ENCODE measurements at places on chromosomes 5 and 9.

DNA sequence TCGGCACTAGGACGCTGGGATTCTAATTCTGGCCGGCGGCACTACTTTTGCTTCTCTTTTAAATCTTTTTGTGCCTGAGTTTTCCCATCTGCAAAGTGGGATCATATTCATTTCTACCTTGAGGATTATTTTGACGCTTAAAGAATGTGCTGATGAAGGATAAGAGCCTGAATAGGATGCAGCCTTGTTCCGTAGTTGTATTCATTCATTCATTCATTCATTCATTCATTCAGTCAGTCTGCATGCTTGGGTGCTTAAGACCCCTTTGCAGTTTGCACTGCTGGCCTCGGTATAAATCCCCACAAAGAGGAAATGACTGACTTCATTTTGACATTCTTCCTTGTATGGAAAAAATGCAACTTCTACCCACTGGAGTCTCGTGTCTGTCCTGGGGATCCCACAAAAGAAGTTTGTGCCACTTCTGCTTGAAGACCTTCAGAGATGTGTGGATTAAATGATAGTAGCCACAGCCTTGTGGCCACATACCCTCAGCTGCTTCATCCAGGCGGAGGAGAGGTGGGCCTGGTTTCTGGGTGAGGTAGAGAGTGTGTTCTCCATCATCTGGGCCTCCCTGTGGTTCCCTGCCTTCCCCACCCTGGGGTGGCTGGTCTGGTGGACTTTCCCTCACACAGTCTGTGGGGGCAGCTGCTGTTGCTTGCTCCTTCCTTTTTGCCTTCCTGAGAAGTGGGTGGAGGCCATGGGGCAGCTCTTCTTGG is 62.6 kb downstream of the PPARGC1B start:
- DNase-seq = no peak

- DNase-seq = no peak
Observed at GRCh38 chr5:2917093-2917492, 165.6 kb upstream of the IRX2 start.

DNA sequence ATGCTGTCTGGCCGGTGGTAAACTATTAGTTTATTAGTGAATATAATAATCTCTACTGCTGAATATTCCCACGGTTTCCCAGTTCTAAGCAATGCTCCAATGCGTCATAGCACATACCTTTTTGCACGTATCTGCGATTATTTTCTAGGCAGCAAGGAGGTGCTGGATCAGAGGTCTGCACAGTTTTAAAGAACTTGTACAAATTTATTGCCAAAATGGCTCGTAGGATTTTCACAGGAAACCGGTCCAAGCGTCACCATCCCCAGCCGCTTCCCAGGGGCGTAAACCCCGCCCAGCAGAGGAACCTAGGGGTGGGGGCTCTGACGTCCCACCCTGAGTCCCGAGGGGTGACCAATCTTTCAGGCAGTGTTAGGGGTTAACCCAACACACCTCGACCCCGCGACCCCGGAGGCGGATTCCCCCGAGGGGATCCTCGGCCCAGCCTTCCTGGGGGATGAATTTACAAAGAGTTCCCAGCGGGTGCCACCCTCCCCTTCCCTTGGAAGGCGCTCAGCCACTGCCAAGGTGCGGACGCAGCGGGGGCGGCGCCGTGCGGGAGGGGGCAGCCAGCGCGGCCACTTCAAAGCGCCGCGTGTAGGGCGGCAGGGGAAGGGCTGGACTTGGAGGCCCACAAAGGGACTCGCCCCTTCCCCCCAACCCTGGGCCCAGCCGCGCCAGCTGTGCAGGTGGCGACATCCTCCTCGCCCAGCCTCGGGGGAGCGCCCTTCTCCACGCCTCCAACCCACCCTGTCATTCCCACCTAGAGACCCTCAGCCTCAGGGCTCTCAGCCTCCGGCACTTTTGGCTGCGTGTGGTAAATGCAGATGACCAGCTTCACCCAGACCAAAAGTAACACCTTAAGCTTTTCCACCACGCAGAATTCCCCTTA is 43.5 kb upstream of the TCF7 start:
- peak; percentile 73 for DNase-seq

- DNase-seq = peak; percentile 76
Observed at GRCh38 chr5:33840927-33841547, 50.8 kb downstream of the ADAMTS12 start.

DNA sequence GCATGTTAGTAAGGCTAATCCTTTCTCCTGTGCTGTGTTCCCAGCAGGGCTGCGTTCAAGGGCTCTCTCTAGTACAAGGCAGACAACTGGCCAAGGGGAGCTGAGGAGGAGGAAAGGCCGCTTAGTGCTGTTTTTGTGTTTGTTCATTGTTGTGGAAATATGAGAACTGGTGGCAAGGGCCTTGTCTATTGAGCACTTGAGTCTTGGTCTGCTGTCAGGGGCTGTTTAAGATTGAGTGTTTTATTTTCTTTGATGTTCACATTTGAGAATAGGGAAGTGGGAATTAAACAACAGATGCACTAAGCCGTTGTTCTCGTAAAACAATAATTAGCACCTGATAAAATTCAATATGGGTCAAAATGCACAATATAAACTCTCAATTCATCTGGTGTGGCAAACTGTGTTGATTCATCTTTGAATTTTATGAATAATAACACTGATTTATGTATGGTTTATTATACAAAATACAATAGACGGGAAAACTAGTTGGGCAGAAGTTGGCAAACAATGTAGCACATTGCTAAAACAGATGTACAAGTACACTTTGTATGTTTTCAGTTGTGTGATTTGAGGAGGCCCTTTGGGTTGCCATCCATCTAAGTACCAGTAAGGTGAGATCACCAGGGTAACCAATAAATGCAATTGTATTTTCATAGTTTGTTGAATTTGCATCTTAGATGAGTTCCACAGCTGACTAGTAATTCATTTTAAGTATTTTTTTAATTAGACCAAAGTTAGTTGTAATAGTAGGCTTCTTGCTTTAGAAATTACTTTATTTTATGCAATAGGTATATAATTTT is 97.6 kb upstream of the GRHPR start:
- peak; percentile 46 for DNase-seq

DNA sequence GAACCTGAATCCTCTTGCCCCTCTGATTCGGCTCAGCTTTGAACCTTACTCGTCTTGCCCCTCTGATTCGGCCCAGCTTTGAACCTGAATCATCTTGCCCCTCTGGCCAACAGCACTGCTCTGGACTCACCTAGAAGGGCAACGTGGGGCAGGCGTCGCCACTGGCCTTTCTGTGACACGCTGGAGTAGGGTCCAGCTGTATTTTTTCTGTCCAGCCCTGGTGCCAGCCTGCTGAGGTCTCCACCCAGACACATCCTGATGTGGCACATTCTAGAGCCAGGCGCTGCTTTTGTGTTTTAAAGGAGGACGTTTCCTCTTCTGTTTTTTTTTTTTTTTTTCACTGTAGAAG is 15.2 kb upstream of the CPEB4 start:
- DNase-seq = no peak

DNA sequence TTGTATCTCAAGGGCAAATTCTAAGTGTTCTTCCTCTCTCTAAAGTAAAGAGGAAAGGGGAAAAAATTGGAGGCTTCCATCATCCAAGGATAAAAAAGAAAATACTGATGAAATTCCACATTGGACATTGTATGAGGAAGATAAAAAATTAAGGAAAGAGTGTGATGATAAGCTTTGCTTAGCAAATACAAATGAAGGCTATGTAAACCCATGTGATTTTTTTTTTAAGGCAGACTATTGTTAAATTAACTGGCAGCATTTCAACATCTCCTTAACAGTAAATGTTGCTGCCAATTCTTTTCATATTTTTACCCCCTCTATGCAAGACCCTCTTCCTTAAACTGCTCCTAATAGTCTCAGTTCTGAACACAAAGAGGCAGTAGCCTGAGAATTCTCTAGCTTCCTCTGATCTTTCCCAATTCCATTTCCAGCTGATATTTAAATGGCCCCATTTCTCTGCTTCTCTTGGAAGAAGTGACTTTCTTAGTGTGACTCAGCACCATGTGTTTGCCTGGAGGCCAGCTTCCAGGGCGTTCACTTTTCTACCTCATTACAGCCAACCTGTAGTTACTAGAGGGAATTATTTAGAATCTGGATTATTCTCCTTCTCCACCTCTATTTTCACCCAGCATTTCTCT is 159.7 kb downstream of the TLE1 start:
- DNase-seq = no peak

DNA sequence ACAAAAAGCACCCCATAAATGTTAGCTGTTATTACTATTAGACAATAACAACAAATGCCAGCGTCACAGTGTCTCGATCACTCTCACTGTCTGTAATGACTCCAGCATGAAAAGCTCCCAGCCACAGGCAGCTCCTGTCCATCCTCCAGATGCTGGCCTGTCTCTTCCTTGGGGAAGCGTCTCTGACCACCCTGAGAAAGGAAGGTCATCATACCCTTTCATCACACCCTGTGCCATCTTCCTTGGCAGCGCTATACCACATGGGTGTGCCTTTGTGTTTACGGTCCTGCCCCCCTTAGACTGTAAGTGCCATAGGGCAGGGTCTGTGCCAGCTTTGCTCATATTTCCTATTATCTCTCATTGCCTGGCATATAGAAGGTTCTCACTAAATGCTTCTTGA is 90.6 kb downstream of the PRRT1B start:
- no peak for DNase-seq

DNA sequence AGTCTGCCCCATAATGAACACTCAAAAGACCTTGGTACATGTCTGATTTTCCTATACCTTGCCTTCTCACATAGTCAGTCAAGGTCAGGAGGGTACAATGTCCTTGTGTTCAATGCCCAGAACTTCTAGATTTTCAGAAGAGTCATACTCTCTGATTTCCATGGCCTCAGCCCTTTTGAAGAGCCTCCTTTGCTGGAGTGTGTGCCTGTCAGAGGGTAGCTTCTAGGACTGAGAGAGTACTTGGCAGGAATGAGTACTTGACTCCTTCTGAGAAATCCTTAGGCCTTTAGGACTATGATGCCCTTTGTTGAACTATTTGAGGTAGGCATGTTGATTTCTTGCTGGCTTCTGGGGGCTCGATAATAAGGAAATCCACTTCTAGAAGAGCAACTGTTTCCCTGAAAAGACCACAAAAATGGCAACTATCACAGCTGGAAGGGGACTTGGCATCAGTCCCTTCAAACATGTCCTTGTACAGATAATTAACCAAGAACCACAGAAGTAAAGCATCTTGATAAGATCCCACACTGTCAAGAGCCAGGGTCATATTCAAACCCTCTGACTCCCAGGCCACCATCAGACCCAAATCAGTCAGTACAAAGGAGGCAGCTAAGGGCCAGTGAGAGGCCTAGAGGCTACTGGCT is 10.6 kb upstream of the MEGF9 start:
- no peak for DNase-seq

GRCh38 chr5:124156415-124156996 is 589.9 kb downstream of the ZNF608 start:
- DNase-seq = no peak

Data from GM12865 (cell line).